ENCODE measurements at places on chromosomes 1 and 21.
A peak's percentile ranks its signal among the peaks of the same experiment; 100 is the strongest.

DNA sequence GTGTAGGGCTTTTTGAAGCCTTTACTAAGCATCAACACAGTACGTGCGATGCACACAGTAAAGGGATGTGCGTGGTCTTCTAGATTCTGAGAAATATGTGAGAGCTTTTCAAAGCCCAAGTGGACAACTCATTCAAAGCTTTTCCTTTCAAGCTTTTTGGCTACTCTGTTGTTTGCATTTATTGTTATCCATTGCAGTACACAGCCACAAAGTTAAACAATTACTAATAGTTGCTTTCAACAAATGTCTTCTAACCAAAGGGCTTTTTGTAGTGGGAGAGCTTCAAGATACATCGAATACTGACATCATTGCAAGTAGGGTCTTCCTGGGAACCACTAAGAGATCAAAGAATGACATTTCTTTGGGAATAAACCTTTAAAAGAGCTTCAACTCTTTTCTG lies 97.9 kb upstream of the ETV3 start:
- no peak for DNase-seq

GRCh38 chr1:11982010-11982392 lies 1.8 kb downstream of the MFN2 start:
- no peak for DNase-seq

DNA sequence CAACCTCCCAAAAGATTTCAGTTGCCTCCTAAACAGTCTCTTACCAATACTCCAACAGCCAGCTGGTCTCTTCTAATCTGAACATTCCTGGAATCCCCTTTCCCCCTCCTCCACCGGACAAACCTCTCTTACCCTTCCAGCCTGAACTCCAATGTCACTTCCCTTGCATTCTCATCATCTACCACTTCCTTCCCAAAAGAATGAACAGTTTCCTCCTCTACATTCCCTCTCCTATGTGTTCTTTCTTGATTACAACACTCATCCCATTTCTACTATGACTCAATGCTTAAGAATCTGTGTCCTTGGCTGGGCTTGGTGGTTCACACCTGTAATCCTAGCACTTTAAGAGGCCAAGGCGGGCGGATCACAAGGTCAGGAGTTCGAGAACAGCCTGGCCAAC lies 417.1 kb downstream of the SETD4 start:
- no peak for DNase-seq

DNA sequence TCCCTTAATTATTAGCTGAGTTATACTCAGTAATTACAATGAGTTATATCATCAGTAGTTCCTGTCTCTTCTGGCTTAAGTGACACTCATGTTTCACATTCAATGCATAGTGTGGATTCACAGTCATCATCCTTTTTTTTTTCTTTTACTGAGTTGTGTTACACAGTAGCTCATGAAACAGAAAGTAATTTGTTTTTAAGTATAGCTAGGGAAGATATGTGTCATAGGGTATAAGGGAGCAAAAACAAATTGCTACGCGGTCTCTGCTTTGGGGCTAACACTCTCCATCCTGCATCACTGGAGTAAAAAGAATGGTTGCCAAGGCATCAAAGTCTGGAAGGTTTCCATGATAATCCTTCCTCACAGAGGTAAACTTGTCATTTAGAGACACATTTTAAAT lies 971.7 kb upstream of the NCAM2 start:
- DNase-seq = no peak

GRCh38 chr1:93219443-93219842 lies 38.9 kb downstream of the CCDC18 start:
- DNase-seq = no peak

GRCh38 chr21:44889625-44890337 lies 16.3 kb upstream of the PTTG1IP start:
- DNase-seq = no peak

DNA sequence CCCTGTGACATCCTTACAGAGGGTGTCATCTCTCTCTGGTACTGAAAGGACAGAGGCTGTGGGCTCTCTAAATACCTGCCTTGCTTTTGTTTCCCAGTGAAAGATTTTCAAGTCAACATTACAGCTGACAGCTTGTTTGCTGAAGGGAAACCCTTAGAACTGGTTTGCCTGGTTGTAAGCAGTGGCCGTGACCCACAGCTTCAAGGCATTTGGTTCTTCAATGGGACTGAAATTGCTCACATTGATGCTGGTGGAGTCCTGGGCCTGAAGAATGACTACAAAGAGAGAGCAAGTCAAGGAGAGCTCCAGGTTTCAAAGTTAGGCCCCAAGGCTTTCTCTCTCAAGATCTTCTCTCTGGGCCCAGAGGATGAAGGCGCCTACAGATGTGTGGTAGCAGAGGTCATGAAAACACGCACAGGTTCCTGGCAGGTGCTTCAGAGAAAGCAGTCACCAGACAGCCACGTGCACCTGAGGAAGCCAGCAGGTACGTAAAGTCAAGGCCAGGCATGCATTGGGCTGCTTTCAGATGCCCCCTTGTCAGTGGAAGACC lies 11.8 kb downstream of the CD101 start:
- no peak for DNase-seq

GRCh38 chr1:46284058-46284457 lies 19.4 kb downstream of the LRRC41 start:
- no peak for DNase-seq

GRCh38 chr1:20223106-20223505 lies 36.8 kb upstream of the PLA2G2C start:
- no peak for DNase-seq

DNA sequence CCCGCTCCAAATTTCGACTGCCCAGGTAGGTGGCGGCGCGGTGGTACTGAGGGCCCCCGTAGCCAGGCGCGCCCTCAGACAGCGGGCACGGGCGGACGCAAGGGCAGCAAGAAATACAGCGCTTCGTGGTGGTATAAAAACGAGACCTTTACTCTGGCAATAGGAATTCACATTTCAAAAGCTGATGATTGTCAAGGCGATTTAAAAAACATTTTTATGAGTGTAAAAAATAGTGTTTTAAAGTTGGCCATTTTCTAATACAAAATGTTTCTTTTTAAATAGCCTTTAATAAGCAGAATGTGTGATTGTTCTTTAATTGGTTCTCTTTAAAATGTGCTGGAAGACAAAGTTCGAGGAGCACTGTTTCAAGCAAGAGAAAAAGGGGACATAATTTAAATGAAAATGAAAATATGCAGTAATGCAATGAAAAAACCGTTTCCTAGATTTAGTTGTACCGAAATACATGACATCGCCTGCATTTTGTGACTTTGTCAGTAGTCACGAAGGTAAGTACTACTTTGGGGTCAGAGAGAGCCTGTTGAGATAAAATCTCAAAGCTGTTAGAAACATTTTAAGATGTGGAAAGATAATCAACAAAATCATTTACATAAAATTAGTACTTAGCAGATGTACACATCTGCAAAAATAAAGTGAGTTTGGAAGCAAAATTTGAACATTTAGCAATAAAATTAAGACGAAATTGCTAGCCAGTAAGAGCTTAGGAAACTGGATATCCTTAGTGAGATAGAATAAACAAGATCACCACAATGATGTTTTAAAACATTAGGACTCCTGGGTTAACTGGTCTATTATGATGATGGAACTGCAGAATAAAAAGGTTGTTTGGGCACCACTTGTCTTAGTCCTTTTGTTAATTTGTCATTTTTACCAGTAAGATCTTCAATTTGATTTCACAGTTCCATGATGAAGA lies 1.1 kb upstream of the PSMG1 start:
- no peak for DNase-seq

- DNase-seq = no peak
Observed at GRCh38 chr21:37412603-37413360, 46.2 kb downstream of the DYRK1A start.

DNA sequence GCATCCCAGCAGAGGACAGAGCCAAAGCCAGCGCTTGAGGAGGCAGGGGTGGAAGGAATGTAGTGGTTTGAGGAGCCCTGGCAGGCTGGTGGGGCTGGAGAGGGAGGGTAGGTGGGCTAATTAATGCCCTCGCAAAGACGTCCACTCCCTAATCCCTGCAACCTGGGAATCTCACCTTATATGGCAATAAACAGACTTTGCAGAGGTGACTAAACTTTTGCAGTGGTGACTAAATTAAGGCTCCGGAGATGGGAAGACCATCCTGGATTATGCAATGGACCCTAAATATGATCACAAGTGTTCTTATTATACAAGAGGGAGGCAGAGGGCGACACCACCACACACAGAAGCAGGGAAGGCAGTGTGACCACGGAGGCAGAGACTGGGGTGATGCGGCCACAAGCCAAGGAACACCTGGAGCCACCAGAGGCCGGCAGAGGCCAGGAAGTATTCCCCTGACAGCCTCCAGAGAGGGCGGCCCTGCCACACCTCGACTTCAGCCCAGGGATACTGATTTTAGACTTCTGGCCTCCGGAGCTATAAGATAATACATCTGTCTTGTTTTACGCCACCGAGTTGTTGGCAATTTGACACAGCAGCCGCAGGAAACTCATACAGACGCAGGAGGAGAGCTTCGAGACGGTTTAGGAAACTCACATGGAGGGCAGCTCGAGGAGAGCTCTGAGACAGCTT lies 23.1 kb upstream of the NPPB start:
- DNase-seq = no peak

- peak; percentile 34 for DNase-seq
Observed at GRCh38 chr1:2318314-2319278, 72.8 kb downstream of the MORN1 start.

- DNase-seq = no peak
Observed at GRCh38 chr1:4020449-4020848, 120.4 kb upstream of the C1orf174 start.

DNA sequence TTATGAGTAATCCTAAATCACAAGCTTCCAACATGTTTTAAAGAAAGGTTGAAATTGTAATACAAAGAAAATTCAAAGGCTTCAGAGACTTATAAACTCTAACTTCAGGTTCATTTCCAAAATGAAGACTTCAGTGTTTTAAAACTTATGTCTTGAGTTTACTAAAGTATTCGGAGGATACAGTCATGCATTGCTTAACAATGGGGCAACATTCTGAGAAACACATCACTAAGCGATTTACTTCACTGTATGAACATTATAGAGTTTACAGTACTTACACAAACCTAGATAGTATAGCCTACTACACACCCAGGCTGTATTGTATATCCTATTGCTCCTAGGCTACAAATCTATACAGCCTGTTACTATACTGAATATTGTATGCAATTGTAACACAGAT lies 38.3 kb downstream of the CEP170 start:
- no peak for DNase-seq

- no peak for DNase-seq
Observed at GRCh38 chr1:228030451-228031201, 23.8 kb downstream of the WNT3A start.

- no peak for DNase-seq
Observed at GRCh38 chr1:1614954-1615255, 395 bp upstream of the MIB2 start.

DNA sequence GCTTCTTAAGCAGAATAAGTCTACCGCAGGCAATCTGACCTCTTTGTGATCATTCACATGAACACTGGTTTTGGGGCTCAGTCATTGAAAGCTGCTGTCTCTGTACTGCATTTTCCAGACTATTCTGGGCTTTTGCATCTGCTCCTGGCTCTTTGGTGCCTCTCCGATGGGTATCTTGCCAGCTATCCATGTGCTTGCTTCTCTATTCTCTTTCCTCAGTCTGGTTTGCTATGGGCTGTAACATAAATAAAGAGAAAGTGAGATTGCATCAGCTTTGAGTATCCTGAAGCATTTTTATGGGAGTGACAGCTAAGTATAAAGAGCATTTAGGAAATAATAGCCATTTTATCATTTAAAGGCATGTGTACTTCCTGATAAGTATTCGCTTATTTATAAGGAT lies 70.7 kb downstream of the C1orf21 start:
- DNase-seq = no peak

DNA sequence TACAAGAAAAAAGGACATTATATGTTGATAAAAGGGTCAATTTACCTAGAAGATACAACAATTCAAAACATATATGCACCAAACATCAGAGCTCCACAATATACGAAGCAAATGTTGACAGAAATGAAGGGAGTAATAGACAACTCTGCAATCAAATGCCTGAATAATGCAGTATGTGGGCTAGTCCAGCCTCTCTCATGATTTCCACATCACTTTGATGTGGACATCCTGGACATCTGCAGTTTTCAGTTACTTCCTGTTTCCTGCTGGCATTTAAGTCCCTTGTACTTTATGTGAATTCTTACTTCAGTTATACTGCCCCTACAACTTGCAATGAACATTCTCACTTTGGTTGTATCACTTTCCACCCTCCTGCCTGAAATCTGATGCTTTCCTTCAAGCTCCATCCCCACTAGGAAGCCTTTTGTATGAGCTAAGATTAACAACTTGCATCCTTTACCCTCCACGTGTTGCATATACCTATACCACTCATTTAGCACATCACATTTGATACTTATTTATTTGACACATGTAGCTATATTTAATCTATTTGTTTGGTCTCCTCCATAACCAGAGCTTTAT lies 36.7 kb downstream of the DISC1 start:
- DNase-seq = no peak

DNA sequence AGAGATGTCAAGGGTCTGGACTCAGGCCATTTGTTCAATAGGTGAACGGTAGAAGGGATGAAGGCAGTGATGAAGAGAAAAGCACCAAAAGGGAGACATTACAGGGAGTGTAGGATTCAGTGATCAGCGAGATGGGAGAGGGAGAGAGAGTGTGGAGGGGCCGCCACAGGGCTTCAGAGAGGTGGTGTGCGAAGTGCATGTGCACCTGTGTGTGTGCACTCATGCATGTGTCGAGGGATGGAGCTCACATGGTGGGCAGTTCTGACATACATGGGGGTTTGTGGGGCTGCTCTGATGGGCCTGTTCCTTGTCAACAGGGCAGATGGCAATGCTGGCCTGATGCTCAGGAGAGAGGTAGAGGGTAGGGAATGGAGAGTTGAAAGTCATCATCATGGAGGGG lies 11.4 kb upstream of the KCNA2 start:
- no peak for DNase-seq

GRCh38 chr1:29575826-29576225 lies 339.5 kb downstream of the PTPRU start:
- DNase-seq = no peak

DNA sequence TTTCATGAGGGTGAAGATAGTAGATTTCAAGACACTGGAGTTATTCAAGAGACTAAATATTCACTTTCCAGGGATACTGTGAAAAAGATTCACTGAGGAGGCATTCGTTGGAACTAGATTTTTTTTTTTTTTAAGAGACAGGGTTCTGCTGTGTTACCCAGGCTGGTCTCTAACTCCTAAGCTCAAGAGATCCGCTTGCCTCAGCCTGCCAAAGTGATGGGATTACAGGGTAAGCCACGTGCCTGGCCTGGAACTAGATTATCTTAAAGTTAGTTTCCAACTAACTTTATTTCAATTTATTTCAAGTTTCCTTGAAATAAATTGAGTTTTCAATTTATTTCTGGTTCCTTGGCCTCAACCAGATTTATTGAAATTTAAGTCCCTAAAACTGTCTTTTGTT lies 24.3 kb upstream of the MCL1 start:
- DNase-seq = no peak

- no peak for DNase-seq
Observed at GRCh38 chr1:170415710-170416372, 116.1 kb upstream of the GORAB start.

DNA sequence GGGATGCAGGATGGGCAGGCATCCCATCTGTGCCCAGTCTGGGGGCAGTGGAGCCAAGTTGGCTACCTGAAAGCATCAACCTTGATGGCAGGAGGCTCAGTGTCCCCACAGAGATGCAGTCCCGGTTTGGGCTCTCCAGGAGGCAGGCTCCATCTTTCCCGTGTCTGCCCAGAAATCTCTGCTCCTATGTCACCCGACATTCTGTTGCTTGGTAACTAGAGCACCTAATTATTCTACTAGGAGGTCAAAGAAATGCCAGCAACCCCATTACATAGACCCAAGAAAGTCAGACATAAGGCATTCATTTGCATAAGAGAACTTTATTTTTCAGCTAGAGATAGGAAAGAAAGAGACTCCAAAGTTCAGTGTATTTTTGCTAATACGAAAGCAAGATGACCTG lies 100.3 kb upstream of the BACE2 start:
- no peak for DNase-seq
